ENCODE measurements at places on chromosomes 7 and 10.
A peak's percentile ranks its signal among the peaks of the same experiment; 100 is the strongest.

DNA sequence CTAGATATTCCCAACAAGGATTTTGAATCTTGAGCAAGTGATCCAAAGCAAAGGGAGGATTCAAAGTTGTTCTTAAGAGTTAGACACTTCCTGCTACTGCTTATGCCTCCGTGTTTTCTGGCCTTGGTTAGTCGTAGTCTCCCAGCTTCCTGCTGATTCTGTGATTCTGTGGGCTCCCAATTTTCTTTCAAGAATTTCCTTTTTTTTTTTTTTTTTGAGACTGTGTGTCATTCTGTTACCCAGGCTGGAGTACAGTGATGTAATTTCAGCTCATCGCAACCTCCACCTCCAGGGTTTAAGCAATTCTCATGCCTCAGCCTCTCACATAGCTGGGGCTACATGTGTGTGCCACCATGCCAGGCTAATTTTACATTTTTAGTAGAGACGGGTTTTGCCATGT is 4.4 kb upstream of the ITGB8 start:
- DNase-seq = no peak

DNA sequence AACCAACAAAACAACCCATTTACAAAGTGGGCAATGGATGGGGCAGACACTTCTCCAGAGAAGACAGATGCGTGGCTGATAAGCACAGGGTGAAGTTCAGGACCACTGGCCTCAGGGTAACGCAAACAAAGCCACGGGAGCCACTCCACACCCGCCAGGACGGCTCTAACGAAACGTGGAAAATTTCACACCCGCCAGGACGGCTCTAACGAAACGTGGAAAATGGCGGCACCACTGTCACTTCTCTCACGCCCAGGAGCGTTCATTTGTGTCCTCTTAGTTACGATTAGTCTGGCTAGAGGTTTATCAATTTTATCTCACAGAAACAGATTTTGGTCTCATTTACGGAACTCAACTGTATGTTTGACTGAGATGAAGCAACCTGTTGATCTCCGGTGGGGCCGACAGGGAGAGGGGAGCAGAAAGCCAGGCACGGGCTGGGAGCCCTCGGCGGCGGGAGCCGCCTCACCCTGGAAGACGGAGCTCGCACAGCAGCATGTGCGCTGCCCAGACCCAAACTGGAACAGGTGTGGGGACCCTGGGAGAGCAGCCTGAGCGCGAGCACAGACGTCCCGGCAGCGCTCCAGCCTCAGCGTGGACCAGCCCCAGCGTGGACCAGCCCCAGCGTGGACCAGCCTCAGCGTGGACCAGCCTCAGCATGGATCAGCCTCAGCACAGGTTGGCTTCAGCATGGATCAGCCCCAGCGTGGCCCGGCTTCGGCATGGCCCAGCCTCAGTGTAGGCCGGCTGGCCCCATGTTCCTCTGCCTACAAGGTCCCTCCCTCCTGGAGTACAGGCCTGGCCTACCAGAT is 243.5 kb downstream of the MAD1L1 start:
- no peak for DNase-seq

DNA sequence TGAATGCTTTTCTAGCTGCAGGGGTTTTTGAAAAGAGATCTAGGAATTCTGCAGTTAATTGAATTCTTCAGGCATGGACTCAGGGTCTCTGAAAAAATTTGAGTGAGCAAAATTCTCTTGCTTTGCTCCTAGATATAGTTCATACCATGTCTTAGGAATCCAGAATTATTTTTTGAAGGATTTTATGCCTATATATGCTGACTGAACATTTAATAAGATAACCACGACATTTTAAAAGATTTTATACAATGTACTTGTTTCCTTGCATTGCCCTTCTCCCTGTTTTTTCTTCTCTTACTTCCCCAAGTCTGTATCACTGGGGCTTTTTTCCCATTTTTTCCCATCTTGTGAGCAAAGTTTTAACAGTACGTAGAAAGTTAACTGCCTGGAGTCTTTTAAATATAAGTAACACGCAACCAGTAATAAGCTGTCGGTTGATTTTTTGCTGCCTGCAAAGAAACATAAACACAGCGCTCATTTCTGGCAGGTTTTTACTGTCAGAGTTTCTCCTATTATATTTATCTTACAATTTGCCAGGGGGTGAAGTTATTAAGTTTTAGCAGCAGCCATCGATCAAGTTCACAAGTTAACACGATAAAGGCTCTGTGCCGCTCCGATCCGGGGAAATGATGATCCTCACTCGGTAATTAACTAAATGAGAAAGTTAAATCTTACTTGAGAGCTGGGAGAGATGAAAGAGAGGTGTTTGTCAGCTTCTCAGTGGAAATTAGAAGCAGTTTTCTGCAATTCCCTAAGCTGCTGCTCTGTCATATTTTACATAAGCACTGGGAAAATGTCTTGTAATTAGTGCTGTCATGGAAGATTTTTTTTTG is 81.0 kb downstream of the POLL start:
- no peak for DNase-seq

DNA sequence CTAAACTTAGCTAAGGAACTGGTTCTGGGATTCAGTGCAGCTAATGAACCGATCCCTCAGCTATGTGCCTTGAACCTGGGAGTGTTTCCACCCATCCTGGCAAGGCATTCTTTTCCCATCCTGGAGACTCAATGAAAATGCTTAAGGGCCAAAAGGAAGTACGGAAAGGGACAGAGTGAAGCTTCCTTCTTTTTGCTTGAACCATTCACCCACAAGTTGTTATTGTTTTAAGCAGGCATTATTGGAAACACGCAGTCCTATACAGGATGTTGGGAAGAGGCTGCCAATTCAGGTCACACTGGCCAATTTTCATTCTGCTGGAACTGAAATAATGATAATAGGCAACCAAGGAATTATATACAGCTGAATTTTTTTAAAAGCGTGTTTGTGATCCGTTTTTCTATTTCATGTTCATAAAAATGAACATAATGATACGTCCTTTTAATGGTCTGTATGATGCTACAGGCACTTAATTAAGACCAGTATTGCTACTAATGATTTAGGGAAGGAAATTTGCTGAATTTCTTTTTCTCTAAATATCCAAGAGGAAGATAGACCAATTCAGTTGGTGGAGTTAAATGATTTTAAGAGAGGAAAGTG is 57.8 kb upstream of the FZD1 start:
- no peak for DNase-seq

DNA sequence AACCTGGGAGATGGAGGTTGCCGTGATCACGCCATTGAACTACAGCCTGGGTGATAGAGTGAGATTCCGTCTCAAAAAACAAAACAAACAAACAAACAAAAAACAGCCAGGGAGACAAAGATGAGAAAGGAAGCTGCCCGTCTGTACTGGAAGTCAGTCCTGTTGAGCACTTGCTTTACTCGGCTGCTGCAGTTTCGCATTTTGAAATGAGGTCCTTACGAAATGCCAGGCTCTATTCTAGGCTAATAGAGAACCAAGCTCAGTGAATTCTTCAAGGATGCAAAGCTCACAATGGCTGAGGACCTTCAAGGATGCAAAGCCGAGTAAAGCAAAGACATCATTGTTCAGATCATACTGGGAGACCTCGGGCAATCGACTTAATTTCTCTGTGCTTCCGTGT is 333.3 kb downstream of the CALN1 start:
- no peak for DNase-seq

DNA sequence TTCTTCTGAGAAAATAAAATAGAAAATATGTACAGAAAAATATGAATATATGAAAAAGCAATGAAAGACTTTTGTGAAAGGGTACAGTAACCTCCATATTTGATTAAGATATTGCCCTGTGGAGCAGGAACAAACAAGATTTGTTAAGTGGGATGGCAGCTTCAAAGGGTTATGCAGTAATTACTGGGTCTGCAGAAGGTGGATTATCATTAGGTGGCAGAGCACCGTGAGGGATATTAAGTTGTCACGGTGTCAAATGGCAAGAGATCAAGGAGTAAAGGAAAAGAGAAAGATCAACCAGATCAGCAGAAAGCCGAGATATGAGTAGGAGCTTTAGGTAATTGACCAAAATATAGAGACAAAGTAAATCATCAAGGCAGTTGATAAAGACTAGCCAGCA is 44.1 kb downstream of the DGKB start:
- no peak for DNase-seq

DNA sequence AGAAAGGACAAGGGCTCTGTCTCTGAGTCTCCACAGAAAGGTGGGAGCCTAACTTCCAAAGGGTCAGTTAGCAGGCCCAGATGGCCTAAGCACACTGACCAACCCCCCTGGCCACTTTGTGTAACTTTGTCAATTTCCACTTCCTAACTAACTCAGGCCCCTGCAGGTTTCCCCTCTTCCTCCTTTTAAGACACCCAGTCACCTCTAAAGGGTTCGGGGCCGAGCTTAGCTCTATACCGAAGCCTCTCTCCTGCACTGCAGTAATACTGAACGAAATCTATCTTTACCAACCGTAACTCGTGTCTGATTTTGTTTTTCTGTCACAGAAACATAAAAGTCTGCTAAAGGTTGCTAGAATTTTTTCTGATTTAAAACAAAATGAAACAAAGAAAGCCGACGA is 44.4 kb downstream of the CCDC3 start:
- DNase-seq = no peak

- DNase-seq = no peak
Observed at GRCh38 chr7:26989897-26990670, 105.7 kb downstream of the HOXA1 start.

GRCh38 chr7:71313553-71313952 is 181.6 kb downstream of the GALNT17 start:
- DNase-seq = no peak

DNA sequence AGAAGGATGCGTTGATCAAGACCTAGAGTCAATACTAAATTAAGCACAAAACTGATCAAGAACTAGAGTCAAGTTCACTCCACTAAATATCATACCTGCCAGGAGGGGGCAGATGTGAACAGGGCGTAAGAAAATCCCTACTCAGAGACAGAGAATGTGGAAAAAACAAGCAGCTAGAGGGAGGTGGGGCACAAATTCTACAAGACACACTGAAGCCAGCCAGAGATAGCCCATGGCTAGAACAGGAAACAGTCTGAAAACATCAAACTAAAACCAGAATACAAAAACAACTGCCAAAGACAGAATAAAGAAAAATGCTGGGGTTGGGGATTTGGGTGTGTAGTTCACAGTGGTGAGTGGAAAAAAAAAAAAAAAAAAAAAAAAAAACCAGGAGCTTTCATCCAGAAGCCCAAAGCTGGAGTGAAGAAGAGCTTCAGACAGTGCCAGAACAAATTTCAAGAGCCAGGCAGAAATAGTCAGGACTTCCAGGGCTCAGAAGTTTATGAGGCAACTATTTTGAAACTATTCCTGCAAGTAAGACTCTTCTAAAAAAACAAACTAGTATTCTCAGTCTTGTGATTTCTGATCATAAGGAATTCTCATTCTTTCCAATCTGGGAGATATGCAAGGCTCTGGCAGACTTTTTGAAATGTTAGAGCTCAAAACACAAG is 118.3 kb downstream of the CCDC71L start:
- peak; percentile 63 for DNase-seq

GRCh38 chr10:124698545-124699469 is 45.4 kb downstream of the FAM53B start:
- no peak for DNase-seq

GRCh38 chr10:29112827-29113615 is 175.8 kb upstream of the LYZL1 start:
- no peak for DNase-seq

- DNase-seq = no peak
Observed at GRCh38 chr10:75407224-75407712, 5.7 kb upstream of the ZNF503 start.

DNA sequence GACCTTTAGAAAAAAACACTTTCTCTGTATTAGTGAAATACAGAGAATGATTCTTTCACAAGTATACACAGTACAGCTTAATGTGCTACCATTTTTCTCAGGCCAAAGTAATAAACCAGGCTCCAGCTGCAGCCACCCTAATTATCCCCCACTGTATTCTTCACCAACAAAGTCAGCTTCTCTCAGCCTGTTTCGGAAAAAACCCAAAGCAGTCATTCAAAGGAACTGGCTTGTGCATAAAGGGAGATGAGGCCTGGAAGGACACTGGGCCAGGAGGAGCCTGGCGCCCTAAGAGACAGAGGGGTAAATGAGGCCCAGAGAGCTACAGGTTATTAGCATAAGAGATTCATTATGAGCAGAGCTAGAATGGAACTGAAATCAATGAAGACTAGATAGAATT is 9.2 kb downstream of the USP54 start:
- no peak for DNase-seq

GRCh38 chr7:2508327-2509215 is 11.0 kb upstream of the LFNG start:
- DNase-seq = no peak

DNA sequence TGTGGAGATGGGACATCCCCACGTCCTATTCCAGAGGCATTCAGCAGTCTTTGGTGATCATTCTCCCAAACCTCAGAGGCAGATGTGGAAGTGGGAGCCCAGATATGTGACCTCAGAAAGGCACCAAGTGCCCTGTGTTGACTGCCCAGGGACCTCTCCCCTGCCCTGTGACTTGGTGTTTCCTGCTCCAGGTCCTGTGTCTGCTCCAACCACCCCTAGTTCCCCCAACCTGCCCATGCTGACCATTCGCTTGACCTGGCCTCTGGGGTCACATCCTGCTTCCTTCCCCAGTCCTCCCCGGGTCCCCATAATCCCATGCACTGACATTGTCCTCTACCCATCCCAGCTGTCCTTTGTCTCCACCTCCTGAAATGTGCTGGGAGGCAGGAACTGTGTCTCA is 7.6 kb downstream of the CYP26A1 start:
- DNase-seq = no peak

- no peak for DNase-seq
Observed at GRCh38 chr10:1605121-1605520, 132.2 kb downstream of the ADARB2 start.

- peak; percentile 95 for DNase-seq
Observed at GRCh38 chr10:13586676-13587355, at the start of gene PRPF18. PRPF18 (plus strand) TSS chr10:13586965; CDS start chr10:13587087, 122 bp downstream.

GRCh38 chr7:95322854-95323253 is 1.5 kb downstream of the PON1 start:
- no peak for DNase-seq

DNA sequence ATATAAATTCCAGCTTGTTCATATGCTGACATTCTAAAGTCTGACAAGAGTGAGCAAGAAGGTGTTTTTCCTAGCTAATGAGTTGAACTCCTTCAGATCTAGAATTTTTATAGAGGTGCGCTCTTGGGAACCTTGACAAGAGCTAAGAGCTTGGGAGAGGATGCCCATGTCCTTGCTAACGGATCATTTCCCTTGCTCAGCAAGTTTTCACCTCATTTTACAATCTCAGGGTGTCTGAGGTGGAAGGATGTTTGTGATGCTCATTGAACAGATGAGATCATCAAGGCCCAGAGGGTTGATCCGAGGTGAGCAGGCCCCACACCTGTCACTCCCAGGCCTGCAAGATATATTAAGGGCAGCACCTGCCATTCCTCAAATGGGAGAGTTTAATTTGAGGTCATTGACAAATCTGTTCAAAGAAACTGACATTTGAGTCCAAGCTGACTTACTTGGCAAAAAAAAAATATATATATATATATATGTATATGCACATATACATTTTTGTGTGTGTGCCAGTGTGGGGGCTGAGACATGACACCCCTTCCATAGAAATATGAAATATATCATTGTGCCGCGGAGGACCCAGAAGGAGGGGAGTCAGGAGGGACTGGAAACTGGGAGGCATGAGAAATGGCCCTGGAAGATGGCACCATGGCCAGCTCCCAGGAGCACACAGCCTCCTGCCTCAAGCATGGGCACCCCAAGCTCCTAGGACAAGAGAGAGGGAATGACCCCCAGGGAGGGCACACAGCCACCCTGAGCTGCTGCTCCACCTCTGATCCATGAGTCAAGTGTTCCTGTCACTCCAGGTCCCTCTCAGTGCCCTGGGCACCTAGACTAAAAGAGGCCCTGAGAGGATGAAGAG is 17.3 kb upstream of the TMEM72 start:
- no peak for DNase-seq
